ENCODE measurements at places on chromosomes 1 and 21.

GRCh38 chr1:62621907-62622306, 24.6 kb downstream of the ANGPTL3 start:
- DNase-seq: no peak

DNA sequence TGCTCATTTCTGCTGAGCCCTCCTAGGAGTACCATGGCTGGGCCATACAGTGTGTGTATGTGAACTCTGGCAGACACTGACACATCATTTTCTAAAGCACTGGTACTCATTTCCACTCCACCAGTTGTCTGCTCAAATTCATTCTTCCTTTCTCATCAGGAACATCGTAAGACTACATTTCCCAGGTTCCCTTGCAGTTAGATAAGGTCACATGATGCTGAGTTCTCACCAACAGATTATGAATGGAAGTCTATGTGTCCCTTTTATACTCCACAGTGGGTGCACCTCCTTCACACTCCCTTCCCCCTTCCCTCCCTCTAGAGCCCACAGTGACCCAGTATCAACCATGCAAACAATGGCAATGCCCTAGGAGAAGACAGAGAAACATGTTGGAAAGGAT, 38.3 kb upstream of the PAX7 start:
- DNase-seq: no peak

DNA sequence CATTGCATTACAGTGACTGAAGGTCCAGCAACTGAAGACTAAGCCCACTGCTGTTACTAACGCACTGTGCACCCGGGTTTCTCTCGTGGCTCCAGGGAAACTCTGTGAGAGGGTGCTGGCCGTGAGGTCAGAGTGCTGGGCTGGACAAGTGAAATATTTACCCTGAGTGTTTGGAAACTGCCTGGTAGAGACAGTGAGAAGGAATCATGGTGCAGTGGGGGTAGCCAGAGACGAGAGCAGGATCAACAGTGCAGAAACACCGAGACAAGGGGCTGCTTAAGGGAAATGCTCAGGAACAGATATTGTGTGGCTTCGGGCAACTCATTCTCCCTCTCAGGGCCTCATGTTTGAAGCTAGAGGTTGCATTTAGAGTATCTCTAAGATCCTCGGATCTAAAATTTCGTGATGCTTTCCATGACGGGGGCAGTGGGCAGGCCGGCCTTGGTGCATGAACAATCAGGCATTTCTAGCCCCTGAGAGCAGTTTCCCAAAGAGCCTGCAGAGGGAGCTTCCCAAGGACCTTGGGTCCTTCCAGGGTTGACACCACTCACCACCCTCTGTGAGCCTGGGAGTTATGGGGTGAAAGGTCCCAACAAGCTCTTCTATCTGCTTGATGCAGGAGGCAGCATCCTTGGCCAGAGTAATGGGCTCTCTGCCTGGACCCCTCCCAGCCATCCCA, 9.7 kb downstream of the CD2 start:
- no peak for DNase-seq

GRCh38 chr1:44158871-44159270, 17.4 kb upstream of the KLF18 start:
- DNase-seq: no peak
